ENCODE measurements at places on chromosomes 1 and 21. TPM values are rescaled to one million over a fixed set of nuclear protein-coding genes. Genes with fewer than 3 reads are reported as not detected.

The SPRR2B gene
- not detected for total RNA-seq

The RAD54L gene
- total RNA-seq, result 6.7 TPM

The LRRC8D gene
- total RNA-seq, result 26.9 TPM

The KIF17 gene
- 5.2 TPM for total RNA-seq

The TNFRSF9 gene
- 0.12 TPM for total RNA-seq

The SAMD13 gene
- 3.0 TPM for total RNA-seq

The MAP3K21 gene
- 21.0 TPM for total RNA-seq

The SPRR5 gene
- total RNA-seq, result not detected

The KLHDC8A gene
- 4.8 TPM for total RNA-seq

The ORC1 gene
- 4.0 TPM for total RNA-seq

The PLEKHO1 gene
- 44.3 TPM for total RNA-seq

The SPAG17 gene
- 6.3 TPM for total RNA-seq

The TMPRSS15 gene
- total RNA-seq, result 0.06 TPM

The SPRR2E gene
- total RNA-seq, result not detected

The PPM1J gene
- total RNA-seq, result 2.3 TPM

The CTH gene
- total RNA-seq, result 8.9 TPM

The NUF2 gene
- total RNA-seq, result 14.4 TPM

The PLXNA2 gene
- 12.9 TPM for total RNA-seq

The FAM163A gene
- 0.53 TPM for total RNA-seq

The RXFP4 gene
- total RNA-seq, result 0.18 TPM

The GJA4 gene
- total RNA-seq, result 18.5 TPM

The FOXE3 gene
- not detected for total RNA-seq

The NBPF4 gene
- total RNA-seq, result not detected

The TMEM125 gene
- 9.1 TPM for total RNA-seq

The HSPB7 gene
- 7.3 TPM for total RNA-seq

The HSPA6 gene
- 26.2 TPM for total RNA-seq

The CRNN gene
- total RNA-seq, result not detected

The KRTAP6-3 gene
- total RNA-seq, result not detected

The FAAH gene
- total RNA-seq, result 27.0 TPM

The C4BPB gene
- 1.8 TPM for total RNA-seq

The PDE4B gene
- total RNA-seq, result 16.3 TPM
